ENCODE measurements at places on chromosomes 12 and 14. TPM values are rescaled to one million over a fixed set of nuclear protein-coding genes. Genes with fewer than 3 reads are reported as not detected.

DNA sequence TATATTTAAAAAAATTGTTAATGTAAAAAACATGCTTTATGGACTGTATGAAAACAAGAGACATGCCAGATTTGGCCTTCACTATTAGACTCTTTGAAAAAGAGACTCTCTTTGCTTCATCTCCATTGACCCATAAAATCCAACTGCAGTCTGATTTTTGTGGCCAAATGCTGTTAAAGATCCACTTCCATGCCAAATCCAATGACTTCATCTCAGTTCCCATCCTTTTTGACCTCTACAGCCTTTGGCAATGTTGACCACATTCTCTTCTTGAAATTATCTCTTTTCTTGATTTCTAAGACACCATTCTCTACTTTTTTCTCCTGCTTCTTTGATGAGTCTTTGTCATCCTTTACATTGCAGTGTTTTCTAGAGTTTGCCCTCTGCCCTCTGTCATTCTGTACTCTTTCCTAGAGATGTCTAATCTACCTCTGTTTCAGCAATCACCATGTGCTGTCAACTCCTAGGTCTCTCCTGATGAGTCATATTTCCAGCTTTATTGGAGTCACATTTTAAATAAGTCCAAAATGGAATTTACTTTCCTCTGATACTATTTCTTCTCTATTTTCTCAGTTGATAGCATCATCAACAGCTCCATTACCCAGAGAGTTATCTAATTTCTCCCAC lies 2.4 kb downstream of the TMPRSS12 start:
- H3K27ac ChIP-seq, result no peak overlapping the region
- no peak for DNase-seq
- no peaks in the 10 kb centered on the region for H3K4me1 ChIP-seq
- no peak overlapping the region for H3K4me3 ChIP-seq
- no peaks in the 10 kb centered on the region for H3K27me3 ChIP-seq
- no peaks in the 10 kb centered on the region for H3K36me3 ChIP-seq

The AKAP3 gene
- not detected for polyA plus RNA-seq

GRCh38 chr14:77238356-77238755 lies 32.6 kb downstream of the NGB start:
- no peaks in the 10 kb centered on the region for H3K4me1 ChIP-seq
- H3K27ac ChIP-seq, result no peak overlapping the region
- H3K4me3 ChIP-seq, result no peak overlapping the region
- no peak for DNase-seq
- H3K36me3 ChIP-seq, result no peaks in the 10 kb centered on the region

DNA sequence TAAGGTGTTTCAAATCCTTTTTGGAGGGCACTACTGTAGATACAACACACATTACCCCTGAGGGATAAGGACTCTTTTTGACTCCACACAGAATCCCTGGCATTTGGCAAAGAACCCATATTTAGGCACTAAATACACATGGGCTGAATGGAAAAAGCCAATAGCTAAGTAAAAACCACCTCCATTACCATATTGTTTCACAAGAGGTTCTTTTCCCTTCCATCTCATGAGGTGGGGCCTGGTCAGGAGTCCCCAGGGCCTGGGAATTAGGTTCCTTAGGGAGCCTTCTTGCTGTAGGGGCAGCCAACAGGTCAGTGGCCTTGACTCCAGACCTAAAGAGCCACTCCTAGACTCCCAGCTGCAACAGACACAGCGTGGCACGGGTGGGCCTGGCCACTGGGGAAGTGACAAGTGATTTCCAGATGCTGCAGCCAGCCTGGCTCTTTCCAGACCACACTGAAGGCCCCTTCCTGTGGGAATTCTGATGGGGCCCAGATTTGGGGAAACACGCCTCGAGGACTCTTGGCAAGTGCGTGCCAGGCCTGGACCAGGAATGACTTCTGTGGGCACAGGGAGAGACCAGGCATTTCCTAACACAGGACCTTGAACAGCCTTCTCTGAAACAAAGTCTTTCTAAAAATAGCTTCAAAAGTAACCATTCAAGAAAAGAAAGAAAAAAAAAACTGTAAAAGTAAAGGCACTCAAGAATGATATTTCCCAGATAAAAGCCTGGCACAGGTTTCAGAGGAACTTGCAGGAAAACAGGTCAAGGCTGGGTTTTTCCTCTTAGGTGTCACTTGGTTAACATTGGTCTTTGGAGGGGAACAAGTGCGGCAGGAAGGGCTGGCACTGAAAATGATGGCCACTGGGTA lies 18.1 kb downstream of the SSH1 start:
- peaks cover 16% of the 10 kb centered on the region for H3K36me3 ChIP-seq
- peak; percentile 65 for DNase-seq
- peak overlapping the region; percentile 76 for H3K27ac ChIP-seq
- peaks cover 47% of the 10 kb centered on the region for H3K4me1 ChIP-seq
- H3K4me3 ChIP-seq, result no peak overlapping the region

- H3K27me3 ChIP-seq, result no peaks in the 10 kb centered on the region
- no peak overlapping the region for H3K4me3 ChIP-seq
- DNase-seq, result no peak
- H3K4me1 ChIP-seq, result no peaks in the 10 kb centered on the region
- H3K36me3 ChIP-seq, result no peaks in the 10 kb centered on the region
Measured at GRCh38 chr12:107359382-107359781, 266.0 kb upstream of the CRY1 start.

DNA sequence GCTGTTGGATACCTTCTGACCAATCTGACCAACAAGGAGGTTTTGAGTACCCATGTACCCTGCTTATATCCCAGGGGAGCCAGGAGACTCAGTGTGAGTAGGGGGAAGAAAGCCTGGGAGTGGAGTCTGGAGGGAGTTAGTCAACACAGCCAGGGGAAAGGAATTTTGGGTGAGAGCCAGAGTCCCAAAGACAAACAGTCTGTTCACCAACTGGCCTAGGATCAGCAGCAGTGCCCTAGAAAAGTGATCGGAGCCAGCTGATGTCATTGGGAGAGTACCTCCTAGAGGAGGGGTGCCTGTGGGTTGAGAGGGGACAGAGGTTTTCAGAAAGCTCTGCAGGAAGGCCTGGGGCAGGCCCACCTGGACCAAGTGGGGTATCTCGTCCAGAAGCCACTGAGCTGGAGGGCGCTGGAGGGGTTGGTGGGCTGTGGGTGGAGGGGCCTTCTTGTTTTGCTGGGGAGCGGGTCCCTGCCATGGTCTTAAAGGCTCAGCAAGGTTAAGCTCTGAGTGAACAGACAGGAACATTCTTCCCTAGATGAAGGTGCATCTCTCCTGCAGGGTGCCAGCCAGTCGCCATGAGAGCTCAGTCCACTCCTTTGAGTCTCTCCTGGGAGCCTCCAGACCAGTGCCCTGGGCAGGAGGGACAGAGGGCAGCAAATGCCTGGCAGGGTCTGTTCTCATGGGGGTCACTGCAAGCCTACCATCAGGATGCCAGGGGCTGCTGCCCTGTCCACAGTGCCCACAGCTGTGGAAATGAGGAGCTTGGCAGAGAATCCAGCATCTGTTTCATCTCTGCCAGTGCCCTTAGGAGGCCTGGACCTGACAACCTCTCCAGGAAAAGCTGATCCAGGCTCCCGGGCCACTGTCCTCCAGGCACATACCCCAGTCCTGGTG lies 63.6 kb downstream of the CHGA start:
- peaks cover 100% of the 10 kb centered on the region for H3K36me3 ChIP-seq
- no peak overlapping the region for H3K4me3 ChIP-seq
- peak overlapping the region; percentile 48 for H3K27ac ChIP-seq
- H3K27me3 ChIP-seq, result no peaks in the 10 kb centered on the region
- H3K4me1 ChIP-seq, result no peaks in the 10 kb centered on the region

GRCh38 chr14:38329246-38329645 lies 73.4 kb upstream of the CLEC14A start:
- H3K4me3 ChIP-seq, result no peak overlapping the region
- DNase-seq, result no peak
- H3K27ac ChIP-seq, result no peak overlapping the region
- no peaks in the 10 kb centered on the region for H3K36me3 ChIP-seq
- H3K27me3 ChIP-seq, result no peaks in the 10 kb centered on the region

GRCh38 chr12:50647031-50647430 lies 116.9 kb upstream of the ATF1 start:
- H3K27ac ChIP-seq, result no peak overlapping the region
- H3K27me3 ChIP-seq, result no peaks in the 10 kb centered on the region
- H3K4me3 ChIP-seq, result no peak overlapping the region
- H3K36me3 ChIP-seq, result peaks cover 48% of the 10 kb centered on the region
- no peaks in the 10 kb centered on the region for H3K4me1 ChIP-seq

The LRP1-AS gene
- 1.5 TPM for polyA plus RNA-seq

DNA sequence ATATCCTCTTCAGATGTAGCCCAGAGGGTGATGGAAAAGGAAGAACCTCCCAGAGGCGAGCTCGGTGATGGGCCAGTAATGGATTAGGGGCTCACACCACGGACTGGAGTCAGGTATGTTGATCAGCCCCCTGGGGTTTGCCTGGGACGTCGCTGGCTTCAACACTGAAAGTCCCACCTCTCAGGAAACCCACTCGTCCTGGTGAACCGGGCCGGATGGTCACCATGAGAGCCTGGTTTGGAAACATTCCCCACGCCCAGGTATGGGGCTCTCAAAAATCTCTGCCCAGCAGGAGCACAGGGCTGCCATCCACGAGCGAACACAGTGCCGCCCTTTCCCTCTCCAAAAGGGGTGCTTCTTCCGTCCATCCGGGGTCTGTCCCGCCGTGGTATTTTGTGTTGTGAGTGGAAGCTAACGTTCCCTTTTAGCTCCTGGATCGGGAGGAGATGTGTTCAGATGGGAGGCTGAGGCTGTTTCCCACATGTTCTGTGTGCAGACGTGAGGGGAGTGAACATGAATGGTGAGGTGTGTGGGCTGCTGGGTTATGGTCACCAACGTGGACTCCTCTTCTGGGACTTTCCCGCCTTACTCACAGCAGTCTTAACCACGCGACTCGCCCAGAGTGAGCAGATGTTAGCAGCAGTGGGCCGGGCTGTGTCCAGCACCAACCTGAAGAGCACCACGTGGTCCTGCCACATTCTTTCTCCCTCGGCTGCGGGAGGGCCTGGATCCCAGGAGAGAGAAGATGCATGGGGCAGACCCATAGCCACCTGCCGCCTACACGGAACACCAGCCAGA lies 139.2 kb downstream of the KIF26A start:
- no peak overlapping the region for H3K4me3 ChIP-seq
- H3K36me3 ChIP-seq, result no peaks in the 10 kb centered on the region
- DNase-seq, result no peak
- no peaks in the 10 kb centered on the region for H3K27me3 ChIP-seq
- no peaks in the 10 kb centered on the region for H3K4me1 ChIP-seq
- no peak overlapping the region for H3K27ac ChIP-seq

The SLC17A8 gene
- polyA plus RNA-seq, result not detected

- H3K4me3 ChIP-seq, result no peak overlapping the region
- no peaks in the 10 kb centered on the region for H3K27me3 ChIP-seq
Measured at GRCh38 chr14:97976861-97977260, 1179.7 kb downstream of the VRK1 start.

The TRHDE gene
- not detected for polyA plus RNA-seq

The IQSEC3 gene
- polyA plus RNA-seq, result not detected

GRCh38 chr12:124797321-124797720 lies 66.3 kb downstream of the SCARB1 start:
- H3K36me3 ChIP-seq, result peaks cover 12% of the 10 kb centered on the region
- H3K27me3 ChIP-seq, result no peaks in the 10 kb centered on the region
- H3K4me1 ChIP-seq, result peaks cover 24% of the 10 kb centered on the region

DNA sequence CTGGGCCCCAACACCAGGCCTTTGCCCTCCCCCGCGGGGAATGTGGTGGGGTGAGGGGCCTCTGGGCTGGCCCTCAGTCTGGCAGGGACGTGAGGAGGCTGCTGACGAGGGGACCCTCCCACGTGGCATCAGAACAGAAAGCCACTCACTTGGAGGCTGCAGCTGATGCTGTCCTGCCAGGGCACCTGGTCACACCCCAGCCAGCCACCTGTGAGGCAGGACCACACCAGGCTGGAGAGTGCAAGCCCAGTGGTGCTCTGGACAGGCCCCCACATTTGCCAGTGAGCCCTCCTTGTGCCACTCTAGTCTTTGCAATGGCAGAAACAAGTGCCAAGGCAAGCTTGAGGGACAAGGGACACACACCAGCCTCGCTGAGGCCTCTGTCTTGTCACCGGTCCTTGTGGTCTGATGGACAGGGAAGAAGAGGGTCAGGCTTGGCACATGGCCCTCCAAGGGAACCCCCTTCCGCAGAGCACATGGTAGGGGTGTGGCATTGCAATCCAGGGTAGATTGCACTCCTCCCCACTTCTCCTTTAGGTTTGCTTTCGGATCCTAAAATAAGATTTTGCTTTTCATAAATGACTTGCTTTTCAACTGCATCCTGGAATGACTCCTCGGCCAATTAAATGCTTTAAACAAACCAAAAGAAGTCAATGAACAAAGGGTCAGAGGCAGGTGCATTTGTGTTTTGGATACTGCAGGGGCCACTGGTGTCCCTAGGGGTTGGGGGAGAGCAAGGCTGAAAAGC lies 53.7 kb downstream of the CCDC88C start:
- H3K4me3 ChIP-seq, result no peak overlapping the region
- peak overlapping the region; percentile 96 for H3K27ac ChIP-seq
- DNase-seq, result peak; percentile 94
- no peaks in the 10 kb centered on the region for H3K27me3 ChIP-seq

The BHLHE41 gene
- polyA plus RNA-seq, result not detected

- no peak for DNase-seq
- H3K27ac ChIP-seq, result no peak overlapping the region
- H3K36me3 ChIP-seq, result no peaks in the 10 kb centered on the region
- H3K4me1 ChIP-seq, result no peaks in the 10 kb centered on the region
- H3K27me3 ChIP-seq, result no peaks in the 10 kb centered on the region
Measured at GRCh38 chr14:79333198-79333546, 878.1 kb downstream of the DIO2 start.

Data from CD14-positive monocyte (primary cell).